ENCODE measurements at places on chromosomes 11 and 22.

DNA sequence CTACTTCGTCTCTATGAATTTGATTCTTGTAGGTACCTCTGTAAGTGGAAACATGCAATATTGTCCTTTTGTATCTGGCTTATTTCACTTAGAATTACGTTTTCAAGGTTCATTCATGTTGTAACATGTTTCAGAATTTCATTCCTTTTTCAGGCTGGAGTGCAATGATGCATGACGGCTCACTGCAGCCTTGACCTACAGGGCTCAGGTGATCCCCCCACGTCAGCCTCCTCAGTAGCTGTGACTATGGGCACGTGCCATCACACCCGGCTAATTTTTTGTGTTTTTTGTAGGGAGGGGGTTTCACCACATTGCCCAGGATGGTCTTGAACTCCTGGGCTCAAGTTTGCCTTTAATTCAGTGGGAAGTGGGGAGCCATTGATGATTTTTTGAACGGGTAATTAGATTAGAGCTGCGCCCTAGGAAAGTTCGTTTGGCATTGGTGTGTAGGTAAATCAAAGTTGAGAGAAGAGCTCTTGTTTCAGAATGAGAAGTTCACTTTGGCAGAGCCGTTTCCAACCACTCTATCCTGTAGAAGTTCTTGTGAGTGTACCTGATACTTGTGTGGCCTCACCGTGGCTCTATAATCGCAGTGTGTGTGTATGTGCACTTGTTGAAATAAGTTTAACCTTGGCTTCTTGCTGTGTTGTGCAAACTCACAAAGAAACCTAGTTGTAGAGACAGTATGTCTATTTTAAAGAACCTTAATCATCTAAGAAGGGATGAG is 115.9 kb downstream of the NAV2 start:
- no peak for DNase-seq

GRCh38 chr11:25247336-25247735 is 750.5 kb downstream of the LUZP2 start:
- DNase-seq: no peak

- DNase-seq: no peak
These were observed 33.6 kb downstream of the TMEM184B start for GRCh38 chr22:38239101-38239761.

DNA sequence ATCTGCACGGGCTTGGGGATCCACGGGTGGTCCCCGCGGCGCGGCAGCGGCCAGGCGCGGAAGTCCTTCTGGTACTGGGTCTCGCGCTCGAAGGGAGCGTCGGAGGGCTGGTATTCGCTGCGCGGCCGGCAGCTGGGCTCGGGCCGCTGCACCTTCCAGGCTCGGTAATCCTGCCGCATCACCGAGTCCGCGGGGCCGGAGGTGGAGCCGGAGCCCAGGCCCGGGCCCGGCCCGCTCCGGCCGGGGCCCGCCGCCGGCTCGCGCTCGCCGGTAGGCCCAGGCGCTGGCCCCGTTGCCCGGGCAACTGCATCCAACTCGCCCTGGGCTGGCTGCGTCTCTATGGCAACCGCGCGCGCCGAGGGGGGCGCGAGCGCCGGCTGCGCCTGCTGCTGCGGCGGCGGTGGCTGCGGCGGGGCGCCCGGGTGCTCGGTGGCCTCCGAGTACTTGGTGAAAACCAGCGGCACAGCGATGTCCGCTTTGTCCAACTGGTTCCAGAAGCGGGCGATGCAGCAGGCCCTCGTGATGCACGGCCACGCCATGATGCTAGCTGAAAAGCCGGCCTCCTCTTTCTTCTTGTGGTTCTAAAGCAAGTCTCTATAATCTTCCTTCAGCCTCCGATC is 897 bp downstream of the MAP6 start:
- DNase-seq: no peak

- DNase-seq: no peak
These were observed 17.3 kb downstream of the RPL27A start for GRCh38 chr11:8699903-8700302.

- DNase-seq: no peak
These were observed 11.6 kb downstream of the MRGPRF start for GRCh38 chr11:69001243-69002081.

GRCh38 chr22:24763872-24764485 is 10.5 kb downstream of the PIWIL3 start:
- DNase-seq: no peak

DNA sequence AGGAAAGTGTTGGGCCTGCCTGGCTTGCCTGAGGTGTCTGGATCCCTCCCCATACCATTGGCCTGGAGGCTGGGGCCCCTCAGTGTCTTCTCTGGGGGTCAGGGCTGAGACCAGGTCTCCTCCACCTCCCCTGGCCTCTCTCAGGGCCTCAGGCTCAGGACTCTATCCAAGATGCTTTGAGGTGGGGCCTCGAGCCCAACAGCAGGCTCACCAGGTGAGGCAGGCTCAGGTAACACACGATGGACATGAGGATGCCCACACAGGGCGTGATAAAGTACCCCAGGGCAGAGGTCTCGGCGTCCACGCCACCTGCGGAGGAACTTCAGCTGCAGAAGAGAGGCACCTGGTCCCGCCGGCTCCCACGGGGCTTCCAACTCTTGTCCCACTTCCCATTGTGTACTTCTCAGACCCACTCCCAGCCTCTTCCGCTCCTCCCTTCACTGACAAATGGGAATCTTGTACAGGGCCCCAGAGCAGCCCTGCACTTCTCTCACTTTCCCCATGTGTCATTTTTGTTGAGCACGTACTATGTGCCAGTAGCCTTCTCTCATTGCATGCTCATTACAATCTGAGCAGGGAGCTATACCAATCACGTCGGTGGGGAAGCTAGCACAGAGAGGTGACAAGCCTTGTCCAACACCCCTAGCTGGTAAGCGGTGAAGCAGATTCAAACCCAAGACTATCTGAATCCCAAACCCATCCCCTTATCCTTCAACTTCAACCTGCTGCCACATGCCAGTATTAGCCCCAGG is 3.8 kb downstream of the SLC29A2 start:
- no peak for DNase-seq

GRCh38 chr11:85874265-85874664 is 19.1 kb downstream of the CCDC83 start:
- no peak for DNase-seq

DNA sequence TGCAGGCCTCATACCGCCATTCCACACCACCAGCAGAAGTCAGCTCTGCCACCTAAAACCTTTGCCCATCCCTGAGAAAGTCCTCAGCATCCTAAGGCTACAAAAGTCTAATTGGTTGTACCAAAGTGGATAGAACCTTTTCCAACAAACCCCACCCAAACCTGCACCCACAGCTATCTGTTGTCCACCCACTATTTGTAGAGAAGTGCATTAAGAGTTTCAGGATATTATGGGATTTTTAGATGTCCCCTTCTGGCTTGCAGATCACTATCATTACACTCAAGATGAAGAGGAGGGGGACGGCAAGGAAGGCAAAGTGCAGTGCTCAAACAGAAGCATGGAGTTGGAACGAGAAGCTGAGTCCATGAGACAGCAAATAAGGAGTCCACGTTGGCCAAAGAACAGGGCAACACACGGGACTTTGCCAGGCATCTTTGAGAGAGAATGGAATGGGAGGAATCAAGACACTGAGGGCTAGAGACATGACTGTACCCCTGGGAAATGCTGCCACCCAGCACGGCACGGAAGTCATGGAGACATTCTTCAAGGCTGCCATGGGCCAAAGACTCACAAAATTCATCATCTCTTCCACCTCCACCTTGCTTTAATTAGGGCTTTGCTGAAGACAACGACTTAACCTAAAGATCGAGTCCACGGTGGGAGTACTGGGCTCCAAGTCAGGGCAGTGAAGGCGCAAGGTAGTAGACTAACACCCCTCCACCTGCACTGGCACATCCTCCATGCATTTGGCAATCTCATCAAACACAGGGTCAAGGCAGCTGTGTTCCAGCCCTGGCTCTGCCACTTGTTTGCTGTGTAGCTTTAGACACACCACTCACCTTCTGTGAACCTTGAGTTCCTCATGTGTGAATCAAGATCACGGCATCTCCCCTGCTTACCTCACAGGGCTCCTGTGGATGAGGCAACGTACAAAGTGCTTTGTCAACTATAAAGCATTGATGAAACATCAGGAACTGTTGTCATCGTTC is 112.9 kb upstream of the TMEM45B start:
- no peak for DNase-seq

- DNase-seq: no peak
These were observed 25.1 kb downstream of the TMPRSS6 start for GRCh38 chr22:37084385-37084784.

GRCh38 chr22:42214633-42215415 is 55.6 kb downstream of the TCF20 start:
- DNase-seq: no peak

- DNase-seq: no peak
These were observed 129.5 kb upstream of the OPCML start for GRCh38 chr11:133661846-133662245.

DNA sequence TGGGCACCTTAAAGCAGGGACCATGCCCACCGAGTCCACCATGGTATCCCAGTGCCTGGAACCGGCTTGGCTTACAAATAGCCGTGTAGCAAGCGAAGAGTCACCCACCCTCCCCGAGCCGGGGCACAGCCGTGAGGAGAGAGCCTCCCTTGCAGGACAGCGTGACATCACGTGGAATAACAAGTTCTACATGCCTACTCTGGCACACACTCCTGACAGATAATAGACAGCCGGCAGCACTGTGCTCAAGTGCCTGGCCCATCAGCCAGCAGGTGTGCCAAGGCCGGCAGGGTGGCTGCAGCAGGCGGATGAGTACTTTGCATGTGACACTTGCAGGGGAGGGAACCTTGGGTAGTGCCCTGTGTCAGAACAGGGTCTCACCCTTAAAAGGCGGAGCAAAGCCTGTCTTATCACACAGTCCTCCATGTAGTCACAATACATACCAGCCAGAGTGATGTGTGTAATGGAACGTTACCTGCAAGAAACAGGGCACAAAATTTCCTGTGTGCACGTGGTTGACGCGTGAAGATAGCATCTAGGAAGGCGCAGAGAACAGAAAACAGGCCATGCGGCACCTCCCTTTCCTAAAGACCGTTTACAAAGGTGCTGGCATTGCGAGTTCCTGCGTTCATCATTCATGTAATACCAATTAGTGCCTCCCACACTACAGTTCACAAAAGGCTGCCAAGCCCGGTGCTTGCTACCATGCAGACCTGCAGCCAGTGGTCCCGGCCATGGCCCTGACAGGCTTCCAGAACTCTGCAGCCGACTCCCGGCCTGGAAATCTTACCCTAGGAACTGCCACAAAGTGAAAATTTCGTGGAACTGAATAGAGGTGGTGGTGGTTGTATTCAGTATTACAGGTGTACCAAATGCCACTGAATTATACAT is 16.4 kb downstream of the TOM1 start:
- DNase-seq: peak; percentile 15

- DNase-seq: no peak
These were observed 106.8 kb downstream of the UVRAG start for GRCh38 chr11:75921808-75922207.

GRCh38 chr22:26711205-26711963 is 54.0 kb downstream of the MIAT start:
- DNase-seq: no peak

DNA sequence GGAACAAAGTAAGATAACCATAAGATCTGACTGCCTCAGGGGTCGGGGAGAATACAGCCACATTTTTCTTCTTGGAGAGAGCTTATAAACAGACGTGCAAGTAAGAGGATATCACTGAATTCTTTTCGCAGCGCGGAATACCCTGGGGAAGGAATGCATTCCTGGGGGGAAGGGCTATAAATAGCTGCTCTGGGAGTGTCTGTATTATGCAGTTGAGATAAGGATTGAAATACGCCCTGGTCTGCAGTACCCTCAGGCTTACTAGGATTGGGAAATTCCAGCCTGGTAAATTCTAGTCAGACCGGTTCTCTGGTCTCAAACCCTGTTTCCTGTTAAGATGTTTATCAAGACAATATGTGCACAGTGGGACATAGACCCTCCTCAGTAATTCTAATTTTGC is 1491.7 kb upstream of the RAG2 start:
- no peak for DNase-seq

GRCh38 chr22:30868663-30869385 is 99.8 kb downstream of the MORC2 start:
- DNase-seq: peak; percentile 12

Data from mucosa of descending colon (tissue), 3 donors.